ENCODE measurements at places on chromosomes 4 and X.

DNA sequence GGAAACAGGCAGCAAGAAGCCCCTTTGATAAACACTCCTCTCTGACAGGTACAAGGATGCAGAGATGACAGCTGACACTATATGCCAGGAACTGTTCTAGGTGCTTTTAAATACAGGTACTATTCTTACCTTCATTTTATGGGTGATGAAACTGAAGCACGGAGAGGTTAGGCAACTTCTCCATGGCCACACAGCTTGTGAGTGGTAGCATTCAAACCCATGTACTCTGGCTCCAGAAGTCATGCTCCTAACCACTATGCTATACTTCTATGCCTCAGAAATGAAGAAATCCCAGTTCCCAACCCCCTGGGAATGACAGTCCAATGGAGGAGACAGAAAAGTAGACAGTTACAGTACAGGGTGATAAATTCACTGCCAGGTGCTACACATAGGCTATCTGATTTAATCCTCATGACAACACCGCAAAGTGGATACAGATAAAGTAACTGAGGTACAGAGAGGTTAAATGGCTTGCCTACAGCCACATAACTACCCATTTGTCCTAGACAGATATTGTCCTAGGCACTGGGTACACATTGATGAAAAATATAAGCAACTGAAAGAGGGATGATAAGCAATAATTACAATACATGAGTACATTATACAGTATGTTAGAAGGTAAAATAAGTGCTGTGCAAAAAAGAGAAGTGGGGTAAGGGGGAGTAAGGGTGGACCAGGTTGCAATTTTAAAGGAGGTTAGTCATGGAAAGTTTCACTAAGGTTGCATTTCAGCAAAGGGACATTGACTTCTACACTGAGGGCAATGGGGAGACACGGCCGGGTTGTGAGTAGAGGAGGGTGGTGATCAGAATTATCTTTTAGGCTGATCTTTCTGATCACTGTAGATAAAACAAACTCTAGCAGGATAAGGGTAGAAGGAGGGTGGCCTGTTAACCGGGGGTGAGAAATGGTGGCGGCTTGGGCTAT, 1.6 kb upstream of the F8 start:
- DNase-seq = no peak

DNA sequence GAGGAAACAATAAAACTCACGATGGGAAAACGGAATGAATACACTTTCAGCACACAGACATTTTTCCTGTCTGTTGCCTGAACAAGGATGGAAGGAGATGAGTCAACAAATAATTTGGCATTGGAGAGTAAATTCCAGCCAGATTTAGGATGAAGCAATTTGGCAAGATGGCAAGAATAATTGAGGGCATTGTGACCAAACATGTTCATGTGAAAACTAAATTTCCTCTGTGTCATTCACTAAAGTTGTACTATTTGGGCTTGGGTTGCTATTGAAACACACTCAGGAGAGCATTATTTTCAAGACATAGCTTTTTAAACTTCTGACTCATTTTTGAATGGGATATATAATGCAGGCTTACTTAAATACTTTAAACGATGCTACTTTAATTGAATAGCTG, 1614.4 kb downstream of the PCDH19 start:
- no peak for DNase-seq

GRCh38 chr4:26786916-26787315, 73.7 kb upstream of the STIM2 start:
- no peak for DNase-seq

DNA sequence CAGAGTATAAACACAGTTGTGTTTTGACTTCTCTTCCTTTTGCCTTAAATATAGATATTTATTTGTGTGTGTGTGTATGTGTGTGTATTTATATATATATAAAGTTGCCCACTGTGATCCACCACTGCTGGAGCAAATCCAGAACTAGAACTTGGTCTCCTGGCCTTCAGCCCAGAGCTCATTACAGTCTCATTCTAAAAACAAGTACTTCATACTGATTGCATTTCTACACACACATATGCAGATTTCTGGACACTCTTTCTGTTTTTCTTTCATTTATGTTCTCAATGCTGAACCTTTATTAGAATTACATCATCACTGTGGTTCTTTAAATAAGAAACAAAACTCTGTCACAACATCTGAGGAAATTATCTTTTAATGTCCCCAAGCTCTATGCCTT, 381 bp downstream of the TXK start:
- DNase-seq = no peak

DNA sequence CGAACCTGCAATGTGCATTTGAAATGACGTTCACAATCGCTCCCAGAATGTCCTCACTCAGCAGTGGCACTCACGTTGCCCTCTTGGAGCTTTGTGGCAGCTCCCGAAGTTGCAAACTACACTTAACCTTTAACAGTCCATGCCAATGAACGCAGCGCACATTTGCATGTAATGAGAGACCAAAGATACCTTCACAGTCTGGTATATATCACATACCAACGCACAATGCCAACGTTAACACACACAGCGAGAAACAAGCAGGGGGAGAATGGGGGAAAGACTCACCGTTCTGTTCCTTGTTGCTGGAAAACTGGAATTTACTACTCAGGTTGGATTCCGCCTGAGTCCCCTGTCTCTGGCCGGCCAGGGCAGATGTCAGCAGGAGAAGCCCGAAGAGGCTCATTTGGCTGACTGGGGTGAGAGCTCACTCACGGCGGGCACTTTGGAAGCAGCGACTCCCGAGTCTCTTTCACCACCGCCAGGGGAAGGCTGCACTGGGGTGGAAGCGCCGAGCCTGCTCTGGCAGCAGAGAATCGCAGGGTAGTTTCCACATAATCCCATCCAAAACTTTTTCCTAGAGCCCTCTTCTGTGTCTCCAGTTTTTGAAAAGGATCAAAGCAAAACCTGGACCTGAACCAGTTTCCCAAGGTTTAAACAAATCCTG, 966 bp downstream of the PDGFC start:
- DNase-seq = no peak

GRCh38 chr4:176309046-176309445, 10.7 kb upstream of the SPCS3 start:
- DNase-seq = no peak

- no peak for DNase-seq
These were observed 585.1 kb upstream of the FRG1 start for GRCh38 chr4:189355590-189355989.

GRCh38 chrX:120568609-120569008, 7.8 kb upstream of the CUL4B start:
- DNase-seq = no peak

DNA sequence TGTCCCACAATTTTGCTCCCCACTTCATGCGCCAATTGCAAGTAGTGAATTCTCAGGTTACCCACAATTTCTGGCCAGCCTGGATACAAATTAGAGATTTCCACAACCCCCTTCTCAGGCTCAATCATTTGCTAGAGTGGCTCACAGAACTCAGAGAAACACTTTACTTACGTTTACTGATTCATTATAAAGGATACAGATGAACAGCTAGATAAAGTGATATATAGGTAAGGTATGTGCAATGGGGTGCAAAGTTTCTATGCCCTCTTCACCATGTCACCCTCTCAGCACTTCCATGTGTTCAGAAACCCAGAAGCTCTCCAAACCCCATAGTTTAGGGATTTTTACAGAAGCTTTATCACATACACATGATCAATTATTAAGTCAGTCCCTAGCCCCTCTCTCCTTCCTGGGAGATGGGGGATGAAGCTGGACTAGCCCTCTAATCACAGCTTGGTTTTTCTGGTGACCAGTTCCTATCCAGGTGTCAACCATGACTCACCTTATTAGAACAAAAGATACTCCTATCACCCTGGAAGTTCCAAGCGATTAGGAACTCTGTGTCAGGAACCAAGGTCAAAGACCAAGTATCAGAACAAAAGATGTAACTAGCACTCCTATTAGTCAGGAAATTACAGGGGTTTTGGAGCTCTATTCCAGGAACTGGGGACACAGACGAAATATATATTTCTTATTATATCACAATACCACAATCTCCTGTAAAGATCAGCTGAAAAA, 33.5 kb upstream of the PRRG1 start:
- DNase-seq = no peak

GRCh38 chrX:47078129-47079043, at the start of gene RGN:
Gene RGN (plus strand): TSS chrX:47078443. CDS start chrX:47081145, 2,702 bp downstream.
- no peak for DNase-seq

- no peak for DNase-seq
These were observed 5.7 kb downstream of the PSAPL1 start for GRCh38 chr4:7429069-7429416.
